ENCODE measurements at places on chromosomes 7 and 10.

- no peak for DNase-seq
These were observed 37.4 kb downstream of the C10orf120 start for GRCh38 chr10:122662231-122662630.

- DNase-seq: no peak
These were observed 21.0 kb downstream of the MYH16 start for GRCh38 chr7:99293650-99294049.

DNA sequence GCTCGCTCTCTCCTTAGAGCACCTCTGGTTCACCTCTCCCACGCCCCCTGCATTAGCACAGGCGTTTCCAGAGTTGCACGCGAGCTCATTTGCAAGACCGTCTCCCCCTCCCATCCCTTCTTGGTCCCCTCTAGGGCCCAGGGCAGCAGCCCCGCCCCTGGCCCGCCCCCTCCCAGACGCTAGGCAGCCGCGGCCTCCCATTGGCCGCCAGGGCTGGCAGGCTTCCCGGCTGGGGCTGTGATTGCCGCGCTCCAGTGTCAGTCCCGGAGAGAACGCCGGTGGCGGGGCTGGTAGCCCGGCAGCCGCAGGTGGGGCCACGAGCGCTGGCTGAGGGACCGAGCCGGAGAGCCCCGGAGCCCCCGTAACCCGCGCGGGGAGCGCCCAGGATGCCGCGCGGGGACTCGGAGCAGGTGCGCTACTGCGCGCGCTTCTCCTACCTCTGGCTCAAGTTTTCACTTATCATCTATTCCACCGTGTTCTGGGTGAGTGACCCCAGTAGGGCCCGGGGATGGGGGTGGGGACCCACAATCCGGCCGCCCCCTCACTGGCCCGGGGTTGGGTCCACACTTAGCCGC lies at the start of gene TSPAN15:
TSS of gene TSPAN15 (plus strand) at position 257 of the 575 bp plus-strand sequence. CDS start at position 387, 130 bp downstream.
- peak; percentile 82 for DNase-seq

GRCh38 chr10:123797813-123798212 lies 93.8 kb downstream of the CPXM2 start:
- no peak for DNase-seq

DNA sequence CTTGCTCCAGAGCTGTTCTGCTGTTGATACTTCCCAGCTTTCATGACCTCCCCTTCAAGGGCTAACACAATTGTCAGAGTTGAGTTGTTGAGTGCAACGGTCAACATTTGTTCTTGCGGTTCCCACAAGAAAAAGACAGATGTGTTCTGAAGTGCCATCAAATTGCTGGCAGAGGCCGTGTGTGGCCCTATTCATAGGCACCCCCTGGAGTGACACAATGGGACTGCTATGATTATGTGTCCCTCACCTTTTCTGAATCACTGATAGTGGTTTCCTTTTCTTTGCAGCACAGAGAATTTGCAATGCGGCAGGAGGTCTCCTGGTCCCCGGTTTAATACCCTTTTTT lies 5.8 kb upstream of the IGFBP1 start:
- no peak for DNase-seq

DNA sequence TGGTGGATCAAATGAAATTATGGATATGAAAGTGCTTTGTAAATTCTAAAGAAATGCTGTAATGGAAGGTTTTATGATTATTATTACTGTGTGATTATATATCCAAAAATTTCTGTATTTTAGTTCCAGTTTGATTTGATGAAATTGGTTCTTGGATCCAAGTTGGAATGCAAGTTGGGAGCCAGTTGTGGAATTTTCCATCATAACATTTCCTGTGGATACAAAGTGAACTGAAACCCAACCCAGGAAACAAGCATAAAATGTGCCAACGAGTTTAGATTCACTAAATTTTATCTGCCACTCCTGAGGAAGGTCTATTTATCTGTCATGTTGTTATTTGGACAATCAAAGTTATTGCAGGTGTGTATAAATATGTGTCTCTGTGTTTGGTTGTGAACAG lies 131.4 kb upstream of the MDFIC start:
- no peak for DNase-seq

DNA sequence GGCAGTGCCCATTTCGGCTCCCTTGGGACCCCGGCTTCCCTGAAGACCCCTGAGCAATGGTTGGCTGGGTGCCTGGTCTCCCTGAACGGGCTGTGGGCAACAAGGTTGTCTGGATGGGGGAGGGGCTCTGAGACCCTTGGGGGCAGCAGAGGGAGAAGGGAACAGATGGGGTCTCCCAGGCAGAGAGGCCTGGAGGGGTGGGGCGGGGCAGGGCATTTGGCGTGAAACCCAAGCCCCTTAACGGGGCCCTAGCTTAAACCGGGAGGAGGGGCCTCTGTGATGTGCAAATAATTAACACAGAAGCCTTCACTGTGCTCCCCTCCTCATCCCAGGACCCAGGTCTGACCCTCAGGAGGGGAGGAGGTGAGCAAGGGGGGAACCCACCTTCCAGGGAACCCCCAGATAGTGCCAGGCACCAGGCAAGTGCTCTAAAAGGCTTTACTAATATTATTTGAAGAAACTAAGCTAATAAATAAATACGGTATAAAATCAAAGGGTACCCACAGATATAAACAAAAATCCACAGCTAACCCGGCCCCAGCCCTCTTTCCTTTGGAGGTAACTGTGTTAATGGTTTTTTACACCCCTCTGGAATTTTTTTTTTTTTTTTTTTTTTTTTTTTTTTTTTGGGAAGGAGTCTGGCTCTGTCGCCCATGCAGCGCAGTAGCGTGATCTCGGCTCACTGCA lies 170.8 kb downstream of the RNF216 start:
- DNase-seq: no peak

GRCh38 chr10:24136070-24136469 lies 72.9 kb upstream of the KIAA1217 start:
- DNase-seq: no peak

DNA sequence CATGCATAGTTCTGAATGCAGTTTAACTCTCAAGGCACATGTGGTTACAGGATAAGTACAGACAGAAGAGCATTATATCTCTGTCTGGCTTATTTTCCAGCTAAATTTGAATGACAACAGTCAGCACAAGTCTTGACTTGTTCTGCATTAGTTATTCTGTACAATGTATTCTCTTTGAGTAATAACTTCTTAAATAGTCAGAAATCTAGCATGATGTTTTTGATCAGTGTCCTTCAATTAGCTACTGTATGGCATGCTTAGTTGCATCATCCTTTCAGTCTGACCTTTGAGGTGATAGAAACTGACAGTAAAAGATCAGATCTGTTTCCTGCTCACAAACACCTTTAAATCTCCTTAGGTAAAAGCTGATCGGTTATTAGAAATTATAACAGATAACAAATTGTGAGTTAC lies 118.1 kb downstream of the ARL4A start:
- no peak for DNase-seq

DNA sequence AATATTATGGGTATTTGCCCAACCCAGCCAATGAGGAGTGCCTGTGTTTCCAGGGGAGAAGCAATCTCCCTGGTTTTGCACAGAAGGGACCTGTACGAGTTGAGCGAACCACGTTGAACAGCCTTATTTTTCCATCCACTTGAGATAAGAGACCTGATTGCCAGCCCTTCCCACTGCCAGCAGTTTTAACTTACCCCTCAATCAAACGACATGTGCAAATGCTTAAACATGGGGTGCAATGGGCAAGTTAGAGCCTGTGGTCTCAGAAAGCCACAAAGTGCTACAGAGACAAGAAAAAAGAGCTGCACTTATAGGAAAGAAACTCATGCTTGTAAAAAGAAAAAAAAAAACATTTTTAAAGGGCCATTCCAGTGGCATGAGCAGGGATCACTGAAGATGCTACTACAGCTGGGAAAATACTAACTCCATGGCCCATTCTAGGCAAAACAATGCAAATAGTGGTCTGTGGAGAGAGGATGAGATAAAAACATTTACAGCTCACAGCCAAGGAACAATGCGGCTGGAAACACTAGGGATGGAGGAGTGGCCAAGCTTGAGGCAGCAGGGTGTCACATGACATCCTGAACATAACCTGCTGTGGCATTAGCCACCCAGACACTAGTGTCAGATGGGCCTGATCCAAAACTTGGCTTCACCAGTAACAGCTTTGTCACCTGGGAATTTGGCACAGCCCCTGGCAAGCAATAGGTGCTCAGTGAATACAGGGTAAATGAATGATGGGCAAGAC lies 162.8 kb downstream of the ELMO1 start:
- DNase-seq: no peak

GRCh38 chr7:1555813-1556543 lies at the start of gene TMEM184A:
Gene TMEM184A, minus strand, starts transcription at chr7:1556205. Its CDS starts 721 bp downstream, at chr7:1555484.
- DNase-seq: no peak

- no peak for DNase-seq
These were observed 107.9 kb upstream of the GNAI1 start for GRCh38 chr7:80026766-80027165.

GRCh38 chr10:28970231-28970630 lies 292.9 kb downstream of the BAMBI start:
- DNase-seq: no peak

GRCh38 chr10:114279289-114279688 lies 40.2 kb downstream of the VWA2 start:
- DNase-seq: no peak

GRCh38 chr7:4845740-4846142 lies 16.1 kb downstream of the PAPOLB start:
- no peak for DNase-seq

GRCh38 chr7:20827172-20827571 lies 40.5 kb upstream of the SP8 start:
- no peak for DNase-seq

DNA sequence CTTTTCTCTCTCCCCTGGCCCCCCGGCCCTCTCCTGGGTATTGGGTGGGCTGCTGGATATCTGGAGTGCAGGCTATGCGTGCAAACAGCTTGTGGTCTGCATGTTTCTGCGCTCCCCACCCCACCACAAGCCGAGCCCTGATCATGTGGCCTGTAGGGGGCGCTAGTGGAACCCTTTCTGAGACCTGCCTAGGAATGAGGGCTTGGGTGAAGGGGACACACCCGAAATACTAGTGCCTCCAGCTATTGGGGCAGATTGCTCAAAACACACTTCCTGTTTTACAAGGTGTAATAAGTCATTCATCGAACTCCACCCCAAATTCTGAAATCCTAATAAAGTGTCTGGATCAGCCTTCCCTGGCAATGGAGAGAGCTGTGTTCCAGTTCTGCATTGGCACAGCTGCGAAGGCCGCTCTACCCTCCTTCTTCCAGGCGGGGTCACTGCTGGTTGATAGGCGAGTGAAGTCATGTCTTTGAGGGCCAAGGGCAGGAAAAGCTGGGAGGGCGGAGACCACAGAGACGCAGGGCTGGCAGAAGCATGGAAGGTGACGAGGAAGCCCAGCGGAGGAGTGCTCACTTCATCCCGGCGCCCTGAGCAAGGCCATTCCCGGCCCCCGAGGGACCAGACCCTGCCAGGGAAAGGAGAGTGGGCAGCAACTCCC lies 19.8 kb upstream of the PRRT4 start:
- peak; percentile 31 for DNase-seq

GRCh38 chr7:25246306-25246705 lies 18.0 kb upstream of the NPVF start:
- no peak for DNase-seq

GRCh38 chr10:48535416-48536155 lies 69.3 kb downstream of the ARHGAP22 start:
- DNase-seq: no peak

DNA sequence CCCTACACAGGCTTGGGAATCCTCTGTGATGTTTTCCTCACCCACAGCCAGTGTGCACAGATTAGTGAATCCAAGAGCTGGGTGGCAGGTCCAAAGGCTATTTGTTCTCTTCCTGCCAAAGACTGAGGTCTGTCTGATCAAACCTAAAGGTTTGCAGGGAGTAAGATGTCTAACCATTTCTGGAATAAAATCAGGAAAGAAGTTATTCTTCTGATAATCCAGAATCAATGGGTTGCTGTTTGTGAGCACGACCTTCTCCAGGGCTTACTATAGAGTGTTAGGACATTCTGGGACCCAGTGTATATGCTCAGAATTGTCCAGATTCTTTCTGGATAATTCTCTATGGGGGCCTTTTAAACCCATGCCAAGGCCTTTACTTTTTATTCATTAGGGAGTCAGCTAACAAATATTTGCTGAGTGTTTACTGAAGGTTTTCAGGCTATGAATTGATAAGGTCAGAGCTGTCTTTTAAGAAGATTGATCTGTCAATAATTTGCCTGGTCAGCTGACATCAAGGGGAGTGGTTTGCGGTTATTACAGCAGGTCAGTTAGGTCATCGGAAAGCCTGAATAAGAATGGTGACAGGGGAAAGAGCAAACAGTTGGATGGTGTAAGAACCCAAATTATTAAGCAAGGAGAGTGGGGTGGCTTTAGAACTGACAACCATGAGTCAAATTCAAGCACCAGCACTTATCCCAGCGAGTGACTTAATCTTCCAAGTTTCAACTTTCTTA lies 7.5 kb upstream of the TECTB start:
- DNase-seq: no peak

- no peak for DNase-seq
These were observed 12.4 kb downstream of the CUX1 start for GRCh38 chr7:101829821-101830220.

GRCh38 chr10:19904202-19904661 lies 88.0 kb downstream of the PLXDC2 start:
- no peak for DNase-seq

- DNase-seq: peak; percentile 14
These were observed 888 bp downstream of the SLC18A2 start for GRCh38 chr10:117241541-117242462.

DNA sequence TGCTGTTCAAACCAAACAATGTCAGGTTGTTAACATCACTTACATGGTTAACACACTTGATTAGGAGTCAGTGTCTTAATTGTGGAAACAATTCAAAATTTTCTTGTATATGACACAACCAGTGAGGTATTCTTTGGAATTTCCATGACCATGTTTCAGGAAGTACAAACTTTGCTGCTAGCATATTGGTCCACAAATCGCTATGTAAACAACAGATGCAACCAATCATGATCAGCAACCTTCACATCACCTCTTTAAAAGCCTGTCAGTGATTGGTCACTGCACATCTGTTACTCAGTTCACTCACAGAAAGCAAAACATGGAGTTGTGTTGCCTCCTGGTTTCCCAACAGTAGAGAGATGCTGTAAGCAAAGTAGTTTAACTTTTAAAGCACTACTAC lies 108.9 kb upstream of the FAM3C start:
- DNase-seq: no peak

GRCh38 chr10:60188548-60188947 lies 201.1 kb downstream of the ANK3 start:
- DNase-seq: no peak

DNA sequence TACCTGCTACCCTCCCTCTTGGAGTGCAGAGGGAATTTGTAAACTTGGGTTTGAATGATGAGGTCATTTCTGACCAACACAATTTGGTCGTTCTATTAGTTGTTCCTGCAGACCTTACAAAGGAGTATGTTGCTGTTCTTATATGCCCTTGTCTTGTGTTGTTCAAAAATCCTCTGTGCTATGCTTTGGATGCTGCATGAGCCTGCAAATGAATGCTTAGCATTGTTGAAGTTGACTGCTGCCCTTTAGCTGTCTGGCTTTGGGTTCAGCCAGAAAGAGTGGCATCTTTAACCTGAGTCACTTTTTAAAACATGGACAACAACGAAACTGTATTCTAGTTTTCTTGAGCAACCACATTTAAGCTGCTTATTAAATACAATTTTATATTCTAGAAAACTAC lies 80.3 kb downstream of the SND1 start:
- DNase-seq: no peak

Data from HAP-1 (cell line).